ENCODE measurements at places on chromosomes 6 and 20. TPM values are rescaled to one million over a fixed set of nuclear protein-coding genes. Genes with fewer than 3 reads are reported as not detected.

DNA sequence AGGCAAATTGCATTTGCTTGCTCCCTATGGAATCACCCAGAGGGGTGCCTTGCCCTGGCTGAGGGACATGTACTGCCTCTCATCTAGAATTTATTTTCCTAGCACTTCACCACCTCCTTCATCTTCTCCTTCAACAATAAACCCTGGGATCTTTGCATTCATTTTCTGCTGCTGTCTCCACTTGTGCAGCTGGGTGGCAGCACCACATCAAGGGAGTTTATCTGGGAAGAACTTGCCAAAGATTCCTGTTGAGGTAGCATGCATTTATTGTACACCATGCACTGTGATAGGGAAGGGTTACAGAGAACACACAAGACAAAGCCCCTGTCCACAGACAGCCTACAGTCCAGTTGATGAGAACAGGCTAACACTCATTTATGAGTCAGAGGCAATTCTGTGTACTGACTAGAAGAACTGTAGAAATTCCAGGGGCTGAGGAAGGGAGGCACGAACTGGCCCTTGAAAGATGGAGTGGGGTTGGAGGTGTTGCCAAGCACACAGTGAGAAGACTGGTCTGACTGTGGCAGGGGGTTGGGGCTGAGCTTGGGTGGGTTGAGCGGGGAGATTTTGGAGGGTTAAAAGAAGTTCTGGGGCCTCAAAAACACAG is 17.5 kb downstream of the C20orf173 start:
- H3K4me3 ChIP-seq = no peak overlapping the region
- no peaks in the 10 kb centered on the region for H3K36me3 ChIP-seq
- DNase-seq = no peak
- no peaks in the 10 kb centered on the region for H3K27me3 ChIP-seq

- peaks cover 18% of the 10 kb centered on the region for H3K4me1 ChIP-seq
- H3K27me3 ChIP-seq = no peaks in the 10 kb centered on the region
- no peak overlapping the region for H3K4me3 ChIP-seq
- no peak for DNase-seq
- no peaks in the 10 kb centered on the region for H3K36me3 ChIP-seq
These were observed 63.7 kb downstream of the ATXN1 start for GRCh38 chr6:16697437-16698161.

DNA sequence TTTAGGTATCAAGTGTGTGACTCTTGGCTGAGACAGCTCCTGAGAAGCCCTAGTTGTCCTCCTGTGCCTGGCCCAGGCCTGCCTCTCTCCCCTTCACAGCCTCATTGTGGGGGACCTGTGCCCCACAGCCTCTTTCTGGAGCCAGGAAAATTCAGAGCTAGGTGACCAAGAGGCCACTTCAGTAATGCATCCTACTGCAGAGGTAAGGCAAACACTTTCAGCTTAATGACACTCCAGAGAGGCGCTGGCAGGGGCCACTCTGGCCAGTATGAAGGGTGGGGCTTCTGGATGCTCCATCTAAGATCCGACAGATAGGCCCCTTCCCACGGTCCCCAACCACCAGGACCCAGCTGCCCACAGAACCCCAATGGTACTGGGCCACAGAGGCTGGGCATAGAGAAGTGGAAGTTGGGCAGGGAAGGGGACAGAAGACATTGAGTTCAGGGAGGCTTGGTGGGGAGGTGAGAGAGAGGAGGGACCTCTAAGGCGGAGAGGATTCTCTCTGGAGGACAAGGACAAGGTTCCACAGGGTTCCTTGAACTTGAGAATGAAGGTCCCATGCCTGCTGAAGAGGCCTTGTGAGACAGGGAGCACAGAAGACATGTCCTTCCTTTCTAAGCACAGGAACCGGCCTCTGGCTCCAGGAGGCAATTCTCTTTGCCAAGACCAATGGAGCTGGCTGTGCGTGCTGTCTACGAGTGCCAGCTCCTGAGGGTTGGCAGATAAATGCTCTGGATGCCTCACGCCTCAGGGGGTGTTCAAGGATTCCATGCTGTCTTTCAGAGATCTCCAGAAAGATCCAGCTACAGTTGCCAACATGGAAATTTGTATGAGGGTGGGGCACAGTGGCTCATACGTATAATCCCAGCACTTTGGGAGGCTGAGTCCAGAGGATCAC is 46.4 kb upstream of the TGM2 start:
- H3K36me3 ChIP-seq = no peaks in the 10 kb centered on the region
- H3K27ac ChIP-seq = no peak overlapping the region
- DNase-seq = no peak
- no peak overlapping the region for H3K4me3 ChIP-seq

SYNGAP1 gene
- 0.32 TPM for polyA plus RNA-seq

EPHA7 gene
- not detected for polyA plus RNA-seq

TMEM74B gene
- polyA plus RNA-seq = 0.76 TPM

GLYATL3 gene
- polyA plus RNA-seq = 0.09 TPM
